ENCODE measurements at places on chromosomes 1 and 21.

DNA sequence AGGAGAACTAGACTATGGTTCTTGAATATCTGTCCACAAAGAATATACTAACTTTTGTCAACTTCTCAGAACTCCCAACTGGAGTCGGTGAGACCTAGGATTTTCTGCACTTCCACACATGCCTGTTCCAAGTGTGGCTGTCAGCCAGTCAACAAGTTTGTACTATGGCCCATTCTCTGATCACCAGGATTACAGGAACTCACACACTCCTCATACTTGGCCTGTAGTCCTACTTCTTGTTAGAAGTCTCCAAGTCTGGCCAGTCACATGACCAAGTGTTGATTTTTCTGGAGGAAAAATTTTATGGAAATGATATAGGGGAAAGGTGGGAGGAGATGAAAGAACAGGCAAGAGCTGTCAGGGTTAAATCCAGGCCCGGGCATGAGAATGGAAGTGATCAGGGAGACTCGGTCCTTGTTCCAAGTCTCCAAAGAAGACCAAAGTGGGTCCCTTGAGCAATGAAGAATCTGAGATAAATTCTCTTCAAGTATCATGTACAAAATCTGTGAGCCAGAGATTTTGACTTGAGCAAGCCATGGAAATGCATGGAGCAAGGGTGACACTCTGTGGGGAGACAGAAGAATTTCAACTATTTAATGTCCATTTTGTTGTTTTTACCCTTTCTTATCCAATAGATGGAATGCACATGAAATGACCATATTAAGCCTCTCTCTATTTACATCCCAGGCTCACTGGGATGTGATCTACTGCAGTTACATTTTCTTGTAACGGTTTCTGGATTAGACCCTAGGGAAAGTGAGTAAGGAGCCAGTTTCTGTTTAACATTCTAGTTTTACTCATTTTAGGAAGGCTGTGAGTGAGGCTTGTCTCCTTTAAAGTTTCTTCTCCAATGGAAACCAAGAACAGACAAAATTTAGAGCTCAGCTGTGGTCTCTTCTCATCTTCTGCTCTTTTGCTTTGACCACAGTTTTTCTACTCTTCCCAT lies 320.9 kb downstream of the ASTN1 start:
- no peaks in the 10 kb centered on the region for H3K36me3 ChIP-seq
- peak; percentile 64 for DNase-seq
- no peak overlapping the region for H3K4me3 ChIP-seq
- H3K27ac ChIP-seq: no peak overlapping the region
- no peaks in the 10 kb centered on the region for H3K27me3 ChIP-seq
- peaks cover 3% of the 10 kb centered on the region for H3K4me1 ChIP-seq

DNA sequence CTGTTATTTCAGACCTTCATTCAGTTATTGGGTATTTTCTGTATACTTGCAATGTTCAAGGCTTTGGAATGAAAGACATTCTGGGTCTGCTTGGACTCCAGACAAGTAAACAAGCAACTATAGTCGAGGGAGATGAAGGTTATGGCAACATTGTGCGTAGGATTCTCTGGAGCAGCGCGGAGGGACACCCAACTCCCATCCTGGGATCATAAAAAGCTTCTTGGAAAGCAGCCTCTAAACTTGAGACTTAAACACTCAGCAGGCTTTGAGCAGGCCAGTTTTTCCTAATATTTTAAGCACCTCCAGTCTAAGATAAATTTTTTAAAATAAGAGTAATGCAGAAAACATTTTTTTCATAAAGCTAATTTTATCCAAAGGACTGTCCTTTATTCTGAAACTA lies 7.6 kb upstream of the LYST start:
- peaks cover 27% of the 10 kb centered on the region for H3K27me3 ChIP-seq
- H3K4me1 ChIP-seq: no peaks in the 10 kb centered on the region
- no peak overlapping the region for H3K27ac ChIP-seq
- H3K4me3 ChIP-seq: no peak overlapping the region
- no peaks in the 10 kb centered on the region for H3K36me3 ChIP-seq
- no peak for DNase-seq

DNA sequence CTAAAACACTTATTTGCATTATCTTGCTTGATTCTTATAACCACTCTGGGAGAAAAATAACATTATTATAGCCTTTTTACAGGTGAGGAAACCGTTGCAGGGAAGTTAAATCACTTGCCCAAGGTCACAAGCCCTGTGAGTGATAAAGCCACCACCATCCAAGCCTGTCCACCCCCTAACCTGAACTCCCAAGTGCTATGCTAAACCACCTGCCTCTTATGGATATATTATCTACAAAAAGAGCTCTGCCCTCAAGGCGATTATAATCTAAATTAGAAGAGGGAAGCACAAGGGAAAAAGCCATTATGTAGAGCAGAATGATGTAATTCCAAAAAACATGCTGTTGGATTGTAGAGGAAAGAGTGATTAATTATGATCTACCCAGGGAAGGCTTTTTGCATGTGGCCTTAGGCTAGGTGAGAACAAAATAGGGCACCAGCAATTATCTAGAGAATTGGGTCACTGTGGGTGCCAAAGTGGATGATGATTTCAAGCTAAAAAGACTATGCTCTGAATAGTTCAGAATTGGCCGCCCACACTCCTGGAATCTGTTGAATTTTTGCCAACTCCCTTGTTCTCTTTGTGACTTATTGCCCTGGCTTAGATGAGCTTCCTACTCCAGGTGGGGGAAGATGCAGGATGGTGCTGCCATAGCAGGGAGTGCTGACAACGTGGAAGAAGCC lies 205.3 kb downstream of the FGGY start:
- H3K4me1 ChIP-seq: peaks cover 8% of the 10 kb centered on the region
- no peak for DNase-seq
- no peak overlapping the region for H3K4me3 ChIP-seq

DNA sequence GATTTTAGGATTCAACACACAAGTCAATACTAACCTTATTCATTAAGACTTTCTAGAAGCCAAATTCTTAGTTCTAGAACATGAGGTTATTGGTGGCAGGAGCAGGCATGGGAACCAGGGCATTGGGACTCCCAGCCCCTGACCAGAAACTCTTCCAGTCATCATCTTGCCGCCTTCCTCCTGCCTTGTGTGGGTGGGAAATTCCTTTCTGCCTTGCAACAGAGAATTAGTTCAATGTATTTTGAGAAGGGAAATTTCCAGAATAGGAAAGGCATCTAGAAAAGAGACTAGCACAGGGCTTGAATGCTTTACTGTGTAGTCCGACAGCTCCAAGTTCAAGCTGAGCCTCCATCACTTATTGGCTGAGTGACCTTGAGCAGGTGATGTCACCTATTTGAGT lies 8.7 kb downstream of the GRHL3 start:
- H3K27me3 ChIP-seq: peaks cover 43% of the 10 kb centered on the region
- no peaks in the 10 kb centered on the region for H3K4me1 ChIP-seq
- no peak for DNase-seq
- H3K4me3 ChIP-seq: no peak overlapping the region

DNA sequence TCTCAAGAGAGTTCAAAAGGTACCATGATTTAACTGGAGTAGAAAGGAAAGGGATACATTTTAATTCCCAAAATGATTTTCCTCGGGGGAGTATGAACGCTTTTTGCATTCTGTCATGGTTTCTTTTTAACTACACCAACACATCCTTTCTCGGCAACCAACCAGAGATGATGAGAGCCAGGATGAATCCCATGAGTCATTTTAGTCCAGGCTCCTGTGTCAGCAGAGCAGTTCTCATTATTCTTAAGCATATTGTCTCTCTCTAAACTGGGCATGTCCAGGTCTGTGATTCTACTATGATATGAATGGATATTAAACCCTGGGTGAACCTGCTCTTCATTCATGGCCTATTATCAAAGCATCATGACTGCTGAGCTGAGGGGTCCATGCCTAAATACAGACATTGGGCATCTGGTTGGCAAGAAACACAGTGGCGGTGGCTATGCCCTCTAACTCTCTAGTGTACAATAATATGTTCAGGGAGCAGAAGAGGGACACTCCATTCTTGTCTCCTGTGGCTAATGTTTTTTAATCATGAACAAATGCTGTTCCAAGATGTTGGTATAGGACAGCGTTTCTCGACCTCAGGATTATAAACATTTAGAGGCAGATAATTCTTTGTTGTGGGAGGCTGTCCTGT lies 124.3 kb upstream of the ESRRG start:
- no peak overlapping the region for H3K4me3 ChIP-seq
- H3K36me3 ChIP-seq: no peaks in the 10 kb centered on the region
- DNase-seq: no peak
- H3K27ac ChIP-seq: no peak overlapping the region

DNA sequence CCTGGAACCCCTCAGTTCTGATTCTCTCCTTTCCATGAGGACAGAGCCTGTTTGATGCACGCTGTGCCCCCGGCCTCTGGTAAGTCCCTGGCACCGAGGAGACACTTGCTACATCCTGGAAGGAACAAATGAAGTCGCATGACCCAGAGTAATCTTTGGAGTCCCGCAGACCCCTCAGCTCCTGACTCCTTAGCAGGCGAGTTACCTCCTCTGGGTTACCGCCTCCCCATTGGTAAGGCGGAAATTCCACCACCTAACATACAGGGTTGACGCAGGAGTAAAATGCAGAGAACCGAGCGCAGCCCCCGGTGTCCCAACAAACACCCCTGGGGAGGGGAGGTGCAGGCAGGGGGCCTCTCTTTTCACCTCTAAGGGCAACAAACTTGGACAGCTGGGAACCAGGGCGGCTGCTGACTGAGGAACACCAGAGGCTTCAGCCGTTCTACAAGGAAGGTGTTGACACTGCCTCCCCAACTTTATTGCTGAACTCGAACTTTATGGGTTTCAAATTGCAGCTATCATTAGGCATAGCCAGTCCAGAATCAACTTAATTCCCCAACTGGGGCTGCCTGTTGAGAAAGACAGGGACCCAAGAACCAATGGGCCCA lies 115.3 kb upstream of the IFFO2 start:
- DNase-seq: no peak
- H3K36me3 ChIP-seq: no peaks in the 10 kb centered on the region
- H3K4me3 ChIP-seq: no peak overlapping the region
- H3K27me3 ChIP-seq: no peaks in the 10 kb centered on the region

GRCh38 chr21:19124691-19125090 lies 721.1 kb upstream of the TMPRSS15 start:
- no peak overlapping the region for H3K4me3 ChIP-seq
- DNase-seq: no peak
- H3K36me3 ChIP-seq: no peaks in the 10 kb centered on the region
- no peak overlapping the region for H3K27ac ChIP-seq
- no peaks in the 10 kb centered on the region for H3K27me3 ChIP-seq

DNA sequence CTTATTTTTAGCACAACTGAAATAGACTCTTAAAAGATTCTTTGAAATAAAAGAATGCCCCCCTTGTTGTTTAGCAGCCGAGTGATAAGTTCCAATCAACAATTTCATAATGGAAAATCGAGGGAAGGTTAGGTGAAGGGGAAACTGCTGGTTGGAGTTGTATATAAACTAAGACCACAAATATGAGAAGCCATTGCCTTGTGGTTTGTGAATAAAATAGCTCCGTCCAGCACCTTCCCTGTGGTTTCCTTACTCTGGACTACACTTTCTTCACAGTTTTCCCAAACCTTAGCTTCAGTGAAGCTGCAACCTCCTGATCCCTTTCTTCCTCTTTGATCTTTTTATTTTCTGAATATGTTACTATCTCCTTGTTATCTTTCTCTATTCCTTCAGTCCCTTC lies 6.7 kb upstream of the RAB3GAP2 start:
- H3K36me3 ChIP-seq: no peaks in the 10 kb centered on the region
- no peak for DNase-seq
- H3K4me3 ChIP-seq: no peak overlapping the region
- peaks cover 5% of the 10 kb centered on the region for H3K4me1 ChIP-seq
- no peak overlapping the region for H3K27ac ChIP-seq
- H3K27me3 ChIP-seq: no peaks in the 10 kb centered on the region

GRCh38 chr1:27528818-27529703 lies 39.1 kb upstream of the WASF2 start:
- H3K4me1 ChIP-seq: peaks cover 41% of the 10 kb centered on the region
- no peaks in the 10 kb centered on the region for H3K36me3 ChIP-seq
- peak; percentile 58 for DNase-seq
- H3K27ac ChIP-seq: peak overlapping the region; percentile 42
- no peaks in the 10 kb centered on the region for H3K27me3 ChIP-seq

GRCh38 chr1:180643693-180644092 lies 11.9 kb downstream of the XPR1 start:
- DNase-seq: no peak
- no peak overlapping the region for H3K4me3 ChIP-seq
- no peak overlapping the region for H3K27ac ChIP-seq
- no peaks in the 10 kb centered on the region for H3K36me3 ChIP-seq
- H3K4me1 ChIP-seq: peaks cover 19% of the 10 kb centered on the region

- no peaks in the 10 kb centered on the region for H3K27me3 ChIP-seq
- H3K36me3 ChIP-seq: no peaks in the 10 kb centered on the region
- H3K4me3 ChIP-seq: no peak overlapping the region
- H3K4me1 ChIP-seq: no peaks in the 10 kb centered on the region
- no peak for DNase-seq
Measured at GRCh38 chr1:169363046-169363730, 4.4 kb downstream of the NME7 start.

DNA sequence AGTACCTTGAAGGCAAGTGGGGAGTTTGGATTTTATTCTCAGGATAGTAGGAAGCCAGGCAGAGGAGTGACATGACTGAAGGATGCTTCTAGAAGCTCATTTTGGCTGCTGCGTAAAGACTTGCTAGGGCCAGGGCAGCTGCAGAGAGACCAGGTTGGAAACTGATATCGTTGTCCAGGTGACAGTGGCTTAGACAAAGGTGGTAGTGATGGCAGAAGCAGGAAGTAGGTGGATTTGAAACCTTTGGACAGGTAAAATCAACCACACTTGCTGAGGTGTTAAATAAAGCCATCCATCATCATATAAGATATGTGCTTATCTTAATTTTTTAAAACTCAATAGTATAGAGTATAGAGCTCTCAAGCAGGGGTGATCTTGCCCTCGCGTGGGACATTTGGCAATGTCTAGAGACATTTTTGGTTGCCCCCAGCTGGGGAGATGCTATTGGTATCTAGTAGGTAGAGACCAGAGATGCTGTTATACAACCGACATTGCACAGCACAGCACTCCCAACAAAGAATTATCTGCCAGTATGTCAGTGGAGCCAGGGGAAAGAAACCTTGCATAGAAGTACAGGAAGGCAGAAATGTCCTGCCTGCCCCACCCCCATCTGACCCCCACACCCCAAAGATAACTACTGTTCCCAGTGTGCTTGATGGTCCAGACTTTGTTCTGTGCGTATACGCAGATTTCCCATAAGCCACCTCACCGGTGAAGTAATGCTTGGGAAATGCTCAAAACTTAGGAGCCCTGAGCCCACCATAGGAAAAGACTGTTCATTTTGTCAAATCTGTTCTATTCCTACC lies 31.1 kb downstream of the TMEM51 start:
- H3K27me3 ChIP-seq: no peaks in the 10 kb centered on the region
- peaks cover 20% of the 10 kb centered on the region for H3K4me1 ChIP-seq
- H3K4me3 ChIP-seq: no peak overlapping the region
- no peak overlapping the region for H3K27ac ChIP-seq

- H3K36me3 ChIP-seq: no peaks in the 10 kb centered on the region
- DNase-seq: peak; percentile 38
- H3K27me3 ChIP-seq: no peaks in the 10 kb centered on the region
- H3K27ac ChIP-seq: no peak overlapping the region
Measured at GRCh38 chr21:31509194-31510017, 150.1 kb upstream of the SOD1 start.
